ENCODE measurements at places on chromosomes 3 and 15.

GRCh38 chr3:155656466-155656865 lies 88.4 kb downstream of the PLCH1 start:
- no peak for DNase-seq

DNA sequence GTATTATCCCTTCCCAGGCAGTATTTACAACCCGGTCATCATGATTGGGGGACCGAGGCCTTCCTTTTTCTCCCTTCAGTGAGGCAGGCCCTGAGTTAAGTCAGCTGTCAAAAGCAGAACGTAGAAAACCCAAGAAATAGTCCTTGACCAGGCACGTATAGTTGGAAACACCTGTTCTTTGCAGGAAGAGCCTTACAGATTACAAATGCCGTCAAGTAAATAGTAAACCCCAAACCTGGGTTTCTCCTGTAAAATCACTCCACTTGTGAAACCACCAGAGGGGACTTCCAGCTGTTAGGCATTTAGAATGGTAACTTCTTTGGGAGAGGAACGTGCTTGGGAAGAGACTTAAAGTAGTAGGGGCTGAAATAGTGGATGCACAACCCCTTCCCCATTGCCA lies 1.0 kb upstream of the BTBD1 start:
- no peak for DNase-seq

DNA sequence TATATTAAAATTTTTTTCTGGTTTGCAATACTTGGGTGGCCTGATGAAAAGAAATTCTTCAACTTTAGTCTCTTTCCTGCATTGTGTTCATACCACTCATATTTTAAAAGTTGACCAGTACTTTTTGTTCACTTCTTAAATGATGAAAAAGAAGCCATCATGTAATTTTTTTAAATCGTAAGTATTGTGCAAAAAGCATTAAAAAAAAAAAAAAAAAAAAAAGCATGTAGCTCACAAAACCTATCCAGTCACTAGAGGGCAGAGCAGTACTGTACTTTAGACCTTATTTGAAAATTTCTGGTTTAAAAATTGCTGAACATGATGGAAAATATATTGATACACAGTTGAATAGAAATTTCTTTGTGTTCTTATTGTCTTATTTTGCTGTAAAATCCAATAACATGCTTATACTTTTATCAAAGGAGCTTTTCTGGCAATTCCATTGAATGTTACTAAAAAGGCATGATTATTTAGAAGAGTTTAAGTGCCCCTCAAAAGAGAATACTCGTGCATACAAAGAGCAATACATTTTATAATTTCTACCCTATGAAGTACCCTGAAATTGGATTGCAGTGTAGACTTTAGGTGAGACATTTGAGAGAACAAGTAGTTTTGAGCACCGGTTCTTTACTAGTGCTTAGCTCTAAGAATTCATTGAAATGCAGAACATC lies 137.7 kb downstream of the BBX start:
- no peak for DNase-seq

- DNase-seq, result no peak
Observed at GRCh38 chr15:74144153-74144775, 13.9 kb downstream of the ISLR2 start.

DNA sequence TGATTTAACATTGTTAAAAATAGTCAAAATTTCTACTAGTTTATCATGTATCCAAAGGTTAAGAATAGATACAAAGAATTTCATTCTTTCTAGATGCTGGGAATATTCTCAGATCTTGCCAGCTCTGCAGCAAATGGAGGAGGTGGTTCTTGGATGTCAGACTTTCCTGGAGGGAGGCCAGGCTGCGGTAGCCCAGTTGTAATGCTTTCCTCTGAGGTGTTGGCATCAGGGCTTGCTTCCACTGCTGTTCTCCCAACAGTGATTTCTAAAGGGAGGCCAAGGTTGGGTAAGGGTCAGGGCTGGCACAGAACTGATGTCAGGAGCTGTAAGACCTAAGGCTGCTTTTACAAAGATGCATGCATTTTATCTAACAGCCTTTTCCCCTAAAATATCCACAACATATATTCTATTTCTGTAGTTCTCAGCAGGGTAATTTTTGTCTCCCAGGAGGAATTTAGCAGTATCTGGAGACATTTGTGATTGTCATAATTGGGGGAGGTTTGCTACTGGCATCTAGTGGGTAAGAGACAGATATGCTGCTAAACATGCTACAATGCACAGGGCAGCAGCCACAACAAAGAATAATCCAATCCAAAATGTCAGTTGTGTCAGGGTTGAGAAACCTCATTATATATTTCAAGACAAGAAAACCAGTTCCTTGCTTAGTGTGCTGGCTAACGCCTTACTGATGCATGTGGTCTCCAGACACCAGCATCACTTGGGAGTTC lies 42.0 kb upstream of the SPTSSB start:
- DNase-seq, result peak; percentile 34

- no peak for DNase-seq
Observed at GRCh38 chr3:64390893-64391292, 165.6 kb upstream of the PRICKLE2 start.

GRCh38 chr15:69096626-69097025 lies 63.8 kb upstream of the GLCE start:
- no peak for DNase-seq

- peak; percentile 85 for DNase-seq
Observed at GRCh38 chr15:88897456-88898194, 2.3 kb upstream of the HAPLN3 start.

- no peak for DNase-seq
Observed at GRCh38 chr3:94092086-94092485, 29.2 kb downstream of the NSUN3 start.

DNA sequence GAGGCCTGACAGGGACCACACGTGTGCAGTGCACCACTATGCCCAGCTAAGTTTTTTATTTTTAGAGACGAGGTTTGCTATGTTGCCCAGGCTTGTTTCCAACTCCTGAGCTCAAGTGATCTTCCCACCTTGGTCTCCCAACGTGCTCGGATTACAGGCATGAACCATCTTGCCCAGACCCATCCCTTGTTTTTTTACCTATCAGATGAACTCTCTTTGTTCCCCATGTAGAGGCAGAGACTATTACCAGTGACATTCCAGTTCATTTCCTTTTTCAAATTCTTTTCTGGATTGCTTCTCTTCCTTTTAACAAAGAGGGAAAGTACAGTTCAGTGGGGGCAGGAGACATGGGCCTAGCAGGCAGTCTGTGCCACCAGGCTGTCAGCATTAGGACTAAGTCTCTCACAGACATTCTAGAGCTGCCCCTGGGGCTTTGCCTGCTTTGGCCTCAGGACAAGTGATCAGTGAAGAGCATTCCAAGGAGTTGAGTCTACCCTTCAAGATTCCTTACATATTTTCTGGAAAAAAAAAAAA lies 103.5 kb upstream of the SLC7A14 start:
- DNase-seq, result peak; percentile 85

All from brain microvascular endothelial cell (primary cell).